Stomach (tissue), 19 donors: ENCODE measurements at places on chromosomes 4 and X.

- DNase-seq, result no peak
Measured at GRCh38 chr4:69668680-69669079, 15.6 kb upstream of the UGT2A1 start.

DNA sequence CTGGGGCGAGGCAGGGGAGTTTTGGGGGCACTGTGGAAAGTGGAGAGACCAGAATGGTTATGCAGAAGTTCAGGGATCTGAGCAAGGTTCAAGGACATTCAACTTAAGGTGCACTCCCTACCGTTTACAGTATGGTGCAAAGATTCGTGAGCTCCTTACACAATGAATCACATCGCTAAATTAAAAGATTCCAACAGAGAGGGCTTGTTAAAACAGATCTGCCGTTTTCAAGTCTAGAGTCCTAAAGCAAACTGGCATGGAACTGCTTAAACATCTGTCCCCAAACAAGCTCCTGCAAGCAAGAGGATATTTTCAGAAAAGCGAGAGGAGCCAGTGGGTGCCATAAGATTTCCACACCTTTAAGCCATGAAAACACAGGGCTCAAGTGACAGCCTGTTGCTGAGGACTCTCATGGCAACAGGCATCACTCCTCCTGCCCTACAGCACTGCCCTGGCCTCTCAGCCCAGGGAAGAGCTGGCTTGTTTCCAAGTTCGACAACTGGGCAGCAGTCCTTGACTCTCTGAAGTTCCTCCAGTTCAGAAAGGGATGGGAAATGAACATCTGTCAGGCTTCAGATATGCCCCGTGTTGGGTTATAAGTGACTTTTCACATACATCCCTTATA lies 10.0 kb downstream of the FAM184B start:
- DNase-seq, result no peak

DNA sequence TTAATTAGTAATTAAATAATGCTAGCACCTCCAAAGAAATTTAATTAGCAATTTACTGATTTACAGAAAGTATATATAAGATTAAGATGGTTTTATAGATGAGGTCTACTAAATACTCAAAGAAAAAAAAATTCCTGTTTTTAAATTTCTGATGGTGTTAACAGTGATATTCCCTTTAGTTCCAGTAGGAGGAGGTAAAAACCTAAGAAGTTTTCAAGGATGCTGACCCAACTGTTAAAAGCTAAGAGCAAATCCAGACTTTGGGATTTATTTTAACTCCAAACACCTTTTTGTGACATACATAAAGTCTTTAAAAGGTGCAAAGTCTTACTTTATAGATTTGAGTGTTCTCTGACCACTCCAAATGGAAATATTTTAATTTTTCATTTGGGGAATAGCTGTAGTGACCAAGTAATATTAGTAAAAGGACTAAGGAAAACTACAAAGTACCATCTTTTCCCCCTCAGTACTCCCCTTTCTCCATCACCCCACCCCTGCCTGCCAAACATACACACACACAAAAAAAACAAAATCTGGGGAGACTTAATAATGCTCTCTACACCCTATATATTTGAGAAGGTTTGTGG lies 34.2 kb upstream of the CSN1S1 start:
- peak; percentile 12 for DNase-seq

DNA sequence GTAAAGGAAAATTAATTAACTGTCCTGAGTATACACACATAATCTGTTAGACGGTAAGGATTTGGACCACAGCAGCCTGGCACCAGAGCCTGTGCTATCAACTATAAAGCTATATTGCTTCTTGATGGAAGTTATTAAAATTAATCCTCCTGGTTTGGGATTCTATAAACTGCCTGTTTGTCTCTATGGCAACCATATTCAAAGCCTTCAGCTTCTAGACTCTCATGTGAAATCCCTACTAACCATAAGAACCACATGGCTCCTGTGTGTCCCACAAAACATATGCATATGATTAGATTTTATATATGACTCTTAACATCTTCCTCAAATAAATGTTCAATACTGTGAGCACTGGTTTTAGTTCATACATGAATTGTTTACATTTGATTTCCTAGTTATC lies 380.8 kb downstream of the ANKRD50 start:
- no peak for DNase-seq

GRCh38 chr4:132683957-132684356 lies 465.1 kb upstream of the PCDH10 start:
- no peak for DNase-seq

DNA sequence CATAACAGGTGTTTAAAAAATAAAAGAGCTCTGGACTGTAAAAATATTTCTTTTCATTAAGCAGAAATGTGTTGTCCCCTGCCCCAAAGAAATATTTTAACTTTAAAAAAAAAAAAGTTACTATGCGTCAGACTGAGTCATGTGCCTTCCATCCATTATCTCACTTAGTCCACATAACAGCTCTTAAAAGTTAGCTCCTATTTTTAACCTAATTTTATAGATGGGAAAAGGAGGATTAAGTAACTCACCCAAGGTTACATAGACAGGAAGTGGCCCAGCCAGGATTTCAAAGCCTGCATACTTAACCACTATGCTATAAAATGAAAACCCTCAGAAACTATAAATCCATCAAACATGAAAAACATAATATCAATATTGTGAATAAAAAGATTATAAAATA lies 97.7 kb downstream of the MANBA start:
- no peak for DNase-seq

DNA sequence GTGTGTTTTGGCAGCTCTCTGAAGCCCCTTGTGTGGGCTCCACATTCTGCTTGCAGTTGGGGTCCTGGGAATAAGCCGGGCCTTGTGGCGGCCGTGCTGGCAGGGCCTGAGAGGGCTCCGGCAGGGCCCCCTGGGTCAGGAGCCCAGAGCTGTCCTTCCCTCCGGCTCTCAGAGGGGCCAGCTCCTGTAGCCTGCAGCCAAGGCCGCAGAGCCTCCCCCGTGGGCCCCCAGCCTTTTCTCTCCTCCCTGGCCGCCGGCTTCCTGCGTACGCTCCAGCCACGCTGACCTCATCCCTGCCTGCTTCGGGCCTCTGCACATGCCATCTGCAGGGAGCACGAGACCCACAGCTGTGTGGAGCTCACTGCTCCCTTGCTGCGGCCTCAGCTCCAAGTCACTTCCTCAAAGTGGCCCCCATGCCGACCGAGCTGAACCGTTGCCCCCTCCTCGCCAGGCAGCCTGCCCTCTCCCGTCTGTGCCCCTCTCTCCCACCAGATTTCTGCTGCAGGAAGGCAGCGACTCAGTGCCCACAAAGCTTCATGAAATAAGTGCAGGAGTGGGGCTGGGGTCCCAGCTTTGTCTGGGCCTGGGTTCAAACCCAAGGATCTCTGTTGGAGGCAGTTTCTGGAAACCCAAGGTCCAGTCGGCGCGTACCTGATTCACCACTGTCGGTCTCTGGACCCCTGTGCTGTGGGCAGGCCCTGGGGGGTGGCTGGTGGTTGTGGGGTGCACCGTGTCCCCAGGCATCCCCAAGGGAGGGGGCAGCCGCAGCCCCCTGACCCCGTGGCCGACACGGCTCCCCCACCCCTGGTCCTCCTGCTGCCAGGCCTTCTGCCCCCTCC lies 57.1 kb upstream of the NKX1-1 start:
- peak; percentile 17 for DNase-seq
